ENCODE measurements at places on chromosomes 16 and 17.

GRCh38 chr16:69925311-69925710 is 25.8 kb upstream of the CLEC18A start:
- no peak for DNase-seq

DNA sequence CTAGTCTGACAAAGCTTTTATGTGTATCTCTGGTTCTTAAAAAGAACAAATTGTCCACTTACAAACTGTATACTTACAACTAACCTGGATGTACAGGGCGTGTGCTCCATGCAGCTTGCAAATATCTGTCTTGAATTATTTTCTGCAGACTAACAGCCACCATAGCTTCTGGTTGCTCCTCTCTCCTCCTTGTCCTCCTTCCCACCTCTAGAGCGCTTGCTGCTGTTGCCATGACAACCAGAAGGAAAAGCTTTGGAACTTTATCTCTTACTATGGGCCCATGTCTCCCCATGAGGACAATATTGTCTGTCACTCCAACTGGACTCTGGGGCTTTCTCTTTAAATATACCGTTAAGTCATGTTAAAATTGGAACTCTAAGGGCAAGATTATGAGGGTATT is 71.5 kb upstream of the DHX40 start:
- DNase-seq: no peak

GRCh38 chr17:82385559-82386254 is 14.1 kb downstream of the UTS2R start:
- no peak for DNase-seq

DNA sequence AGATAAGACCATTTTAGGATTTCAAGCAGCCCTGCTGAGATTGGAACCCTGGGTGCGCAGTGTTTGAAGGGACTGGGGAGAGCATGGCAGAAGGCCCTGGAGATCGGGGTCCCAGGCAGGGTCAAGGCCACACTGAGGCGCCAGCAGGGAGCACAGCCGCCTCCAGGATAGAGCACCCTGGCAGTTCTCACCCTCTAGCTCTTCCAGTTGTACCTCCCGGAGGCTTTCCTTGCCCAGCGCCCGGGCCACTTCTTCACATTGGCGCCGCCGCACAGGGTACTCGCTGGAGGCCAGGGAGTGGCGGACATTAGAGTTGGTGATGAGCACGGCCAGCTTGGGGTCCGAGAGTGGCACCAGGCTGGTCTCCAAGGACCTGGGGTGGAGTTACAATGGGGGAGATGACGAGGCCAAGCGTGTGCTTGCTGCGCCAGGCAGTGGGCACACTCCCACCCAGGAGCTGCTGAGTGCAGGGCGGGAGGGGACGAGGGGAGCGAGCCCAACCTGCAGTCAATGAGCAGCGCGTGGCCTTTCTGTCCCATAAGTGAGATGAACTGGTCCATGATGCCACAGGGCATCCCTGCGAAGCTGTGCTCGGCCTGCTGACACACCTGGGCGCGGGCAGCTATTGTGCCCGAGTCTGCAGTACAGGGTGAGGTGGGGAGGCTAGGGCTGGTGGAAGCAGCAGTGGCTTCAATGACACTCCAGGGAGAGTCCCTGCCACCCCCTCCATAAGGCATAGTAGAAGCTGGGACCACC is 2.3 kb downstream of the GALK1 start:
- DNase-seq: no peak

GRCh38 chr16:88939245-88939971 is 37.6 kb downstream of the CBFA2T3 start:
- no peak for DNase-seq

GRCh38 chr16:59148056-59148768 is 414.1 kb upstream of the GOT2 start:
- DNase-seq: no peak

Measured in common myeloid progenitor, CD34-positive (primary cell).